ENCODE measurements at places on chromosomes 5 and 9.

DNA sequence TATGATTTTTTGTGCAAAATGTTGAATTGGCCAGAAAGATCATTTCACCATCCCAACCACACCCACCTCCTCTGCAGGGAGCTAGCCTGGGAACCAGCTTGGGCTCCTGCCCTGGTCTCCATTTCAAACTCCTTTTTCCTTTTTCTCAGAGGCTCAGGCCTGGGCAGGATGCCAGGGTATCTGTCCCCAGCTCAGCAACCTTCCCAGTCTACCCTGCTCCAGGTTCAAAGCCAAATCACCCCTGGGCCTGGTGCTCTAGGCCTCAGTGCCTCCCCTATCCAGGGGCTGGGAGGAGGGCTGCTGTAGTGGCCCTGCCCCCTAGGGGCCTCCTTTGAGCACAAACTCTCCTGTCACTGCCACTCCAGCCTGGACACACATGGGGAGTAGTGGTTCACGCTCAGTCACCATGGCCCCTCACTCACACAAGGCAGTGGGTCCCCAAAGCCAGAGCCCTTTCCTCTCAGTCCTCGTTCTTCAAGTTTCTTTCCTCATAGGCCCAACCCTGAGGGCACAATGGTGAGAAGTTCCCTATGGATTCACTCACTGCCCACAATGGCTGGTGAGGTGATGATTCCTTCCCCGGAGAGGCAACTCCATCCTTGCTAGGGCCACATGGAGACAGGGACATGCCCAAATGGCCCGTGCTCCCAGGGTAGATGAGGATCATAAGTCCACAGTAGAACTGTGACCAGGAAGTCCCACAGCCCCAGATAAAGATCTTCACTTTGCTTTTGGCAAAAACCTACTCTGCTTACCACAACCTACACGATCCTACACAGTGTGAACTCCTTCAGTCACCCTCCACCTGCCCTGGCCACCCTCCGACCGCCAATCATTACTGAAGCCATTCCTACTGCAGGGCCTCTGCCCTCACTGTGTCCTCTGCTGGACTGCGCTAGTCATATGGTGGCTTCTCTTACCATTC, 1.6 kb upstream of the ST6GALNAC4 start:
- DNase-seq = no peak

DNA sequence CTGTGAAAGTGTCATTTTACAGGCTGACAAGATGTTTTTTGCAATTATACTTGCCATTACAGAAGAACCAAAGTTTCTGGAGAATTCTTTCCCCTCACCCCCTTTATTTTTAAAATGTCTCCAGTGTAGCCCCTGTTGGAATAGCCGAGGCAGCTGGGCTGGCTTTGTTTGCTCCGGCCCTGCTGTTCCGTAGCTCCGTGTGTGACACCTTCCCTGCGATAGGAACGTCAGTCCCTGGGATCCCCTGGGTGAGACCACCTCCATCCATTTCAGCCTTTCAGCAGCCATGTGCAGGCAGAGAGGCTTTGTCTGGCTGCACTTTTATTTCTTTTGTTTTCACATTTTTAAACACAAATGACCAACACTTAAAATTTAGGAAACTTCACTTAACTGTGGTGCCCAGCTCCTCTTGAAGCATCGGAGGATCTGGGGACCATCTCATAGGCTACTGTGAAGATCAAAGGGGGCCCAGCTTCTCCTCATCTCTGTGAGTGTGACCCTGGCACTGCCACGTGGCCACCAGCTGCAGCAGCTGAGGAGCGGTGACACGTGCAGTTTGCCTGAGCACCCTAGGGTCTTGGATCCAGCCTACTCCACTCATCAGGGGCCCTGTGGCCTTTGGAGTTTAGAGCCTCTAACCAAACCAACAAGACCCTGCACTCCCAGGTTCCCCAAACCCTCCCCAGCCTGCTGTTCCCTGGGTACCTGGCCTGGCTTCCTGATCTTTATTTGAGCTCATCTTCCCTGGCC, 125.7 kb upstream of the RAPGEF1 start:
- DNase-seq = no peak

DNA sequence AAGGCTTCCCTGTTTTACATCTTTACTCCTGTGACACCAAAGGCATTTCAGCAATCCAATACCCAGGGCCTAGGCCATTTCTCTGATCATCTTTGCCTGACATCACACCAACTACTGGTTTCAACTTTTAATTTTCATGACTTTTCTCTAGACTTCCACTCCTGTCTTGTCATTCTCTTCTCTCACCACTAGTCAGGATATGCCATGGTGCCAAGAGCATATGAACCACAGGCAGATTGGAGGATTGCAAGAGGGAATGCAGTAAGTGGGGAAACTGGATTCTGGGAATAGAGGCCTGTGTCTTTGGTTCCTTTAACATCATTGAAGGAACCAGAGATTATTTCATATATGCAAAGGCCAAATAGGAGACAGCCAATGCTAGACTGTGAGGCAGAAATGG, 69.3 kb downstream of the ANKRD31 start:
- DNase-seq = no peak

DNA sequence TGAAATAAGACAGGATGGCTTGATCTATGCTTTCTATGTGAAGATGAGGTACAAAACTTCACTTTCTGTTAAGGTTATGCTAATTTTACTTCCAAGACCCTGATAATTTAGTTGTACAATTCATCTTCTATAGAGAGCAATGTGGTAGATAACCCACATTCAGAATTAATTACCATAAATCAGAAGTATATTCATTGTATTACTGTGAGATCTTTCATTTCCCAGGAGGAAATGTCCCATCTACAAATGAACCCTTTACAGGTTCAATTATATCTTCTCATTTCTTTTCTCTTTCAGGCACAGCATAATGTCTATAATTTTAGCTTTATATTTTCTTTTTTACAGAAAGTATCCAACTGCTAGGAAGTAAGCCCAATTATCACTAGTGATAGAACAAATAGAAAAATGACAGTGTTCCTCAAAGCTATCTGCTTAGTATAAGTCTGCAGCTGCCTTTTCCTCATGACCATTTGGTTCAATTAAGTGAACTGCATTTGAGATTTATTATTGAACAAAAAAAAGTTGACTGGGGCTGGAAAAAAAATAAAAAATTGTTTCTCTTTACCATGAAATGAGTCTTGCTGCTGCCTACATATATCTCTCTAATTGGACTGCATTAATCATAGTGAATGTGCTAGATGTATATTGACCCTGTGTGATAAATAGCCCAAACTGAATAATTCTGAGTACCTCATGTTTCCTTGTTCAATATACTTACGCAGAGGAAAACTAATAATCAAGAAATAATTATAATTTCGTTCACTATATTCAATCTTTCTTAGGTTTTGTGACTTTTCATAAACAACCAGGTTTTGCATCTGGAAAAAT, 1329.4 kb downstream of the PTPRD start:
- DNase-seq = no peak

DNA sequence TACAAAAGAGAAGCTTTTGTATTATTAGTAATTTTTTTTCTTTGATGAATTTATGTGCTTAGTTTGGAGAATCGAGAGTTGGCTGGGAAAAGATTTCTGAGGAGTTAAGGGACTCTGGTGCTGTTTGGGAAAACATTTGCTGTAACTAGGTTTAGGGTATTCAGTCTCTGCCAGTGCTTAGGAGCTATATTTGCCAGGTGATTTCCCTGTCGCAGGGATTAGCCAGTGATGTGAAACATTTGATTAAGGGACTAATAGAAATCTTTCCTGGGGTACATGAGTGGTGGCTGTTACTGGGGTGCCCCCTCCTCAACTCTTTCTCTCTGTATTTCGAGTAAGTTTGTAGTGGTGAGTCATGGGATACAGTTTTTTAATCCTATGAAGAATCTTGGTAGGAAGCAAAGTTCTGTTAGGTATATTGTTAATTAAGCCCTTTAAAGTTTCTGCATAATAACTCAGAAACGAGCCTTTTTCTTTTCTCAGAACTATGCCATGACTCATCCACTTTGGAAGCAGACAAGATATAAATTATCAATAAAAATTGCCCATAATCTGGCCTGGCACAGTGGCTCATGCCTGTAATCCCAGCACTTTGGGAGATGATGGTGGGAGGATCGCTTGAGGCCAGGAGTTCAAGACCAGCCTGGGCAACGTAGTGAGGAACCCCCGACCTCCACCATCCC, 18.6 kb downstream of the RGMB start:
- no peak for DNase-seq

GRCh38 chr5:107985144-107985543, 314.4 kb upstream of the EFNA5 start:
- no peak for DNase-seq

DNA sequence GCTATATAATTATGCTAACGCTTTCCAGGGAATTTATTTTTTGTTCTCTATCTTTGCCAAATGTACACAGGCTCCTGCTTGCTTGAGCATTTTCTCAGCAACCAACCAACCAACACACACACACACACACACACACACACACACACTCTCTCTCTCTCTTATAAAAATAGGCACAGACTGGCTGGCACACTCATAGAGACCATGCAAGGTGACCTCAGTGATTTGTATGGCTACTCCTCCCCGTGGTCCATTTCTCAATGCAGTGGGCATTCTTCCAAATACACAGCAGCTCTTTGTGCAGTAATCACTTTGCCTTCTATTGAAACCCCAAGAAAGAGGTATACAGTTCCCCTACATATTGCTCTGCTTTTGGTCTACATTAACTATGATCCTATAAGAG, 416.0 kb downstream of the MAN2A1 start:
- no peak for DNase-seq

GRCh38 chr5:16609412-16609811, 7.4 kb downstream of the RETREG1 start:
- no peak for DNase-seq

DNA sequence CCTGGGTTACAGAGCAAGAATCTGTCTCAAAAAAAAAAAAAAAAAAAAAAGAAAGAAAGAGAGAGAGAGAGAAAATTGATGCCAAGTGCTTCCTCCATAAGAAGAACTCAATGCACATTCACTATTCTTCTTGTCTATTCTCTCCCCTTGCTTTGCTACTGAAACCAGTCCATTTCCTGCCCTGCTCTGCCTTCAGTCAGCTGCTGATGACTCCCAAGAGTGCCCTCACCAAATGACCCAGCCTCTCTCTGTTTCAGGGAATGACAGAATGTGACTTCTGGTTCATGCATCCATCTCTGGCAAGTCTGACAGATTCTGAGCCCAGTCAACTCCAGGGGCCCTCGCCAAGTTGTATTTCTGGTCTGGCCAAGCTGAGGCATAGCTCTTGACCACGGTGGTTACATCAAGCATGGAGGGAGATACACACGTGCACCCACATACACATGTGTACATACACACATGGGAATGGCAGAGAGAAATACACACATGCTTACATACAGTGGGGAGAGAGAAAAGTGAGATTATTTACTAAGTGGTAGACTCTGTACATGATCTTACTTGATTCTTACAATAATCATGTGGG, 106.2 kb downstream of the NSG2 start:
- DNase-seq = no peak

- DNase-seq = no peak
Measured at GRCh38 chr5:14168793-14169262, 25.7 kb downstream of the TRIO start.
